ENCODE measurements at places on chromosomes 7 and 10. TPM values are rescaled to one million over a fixed set of nuclear protein-coding genes. Genes with fewer than 3 reads are reported as not detected.

DNA sequence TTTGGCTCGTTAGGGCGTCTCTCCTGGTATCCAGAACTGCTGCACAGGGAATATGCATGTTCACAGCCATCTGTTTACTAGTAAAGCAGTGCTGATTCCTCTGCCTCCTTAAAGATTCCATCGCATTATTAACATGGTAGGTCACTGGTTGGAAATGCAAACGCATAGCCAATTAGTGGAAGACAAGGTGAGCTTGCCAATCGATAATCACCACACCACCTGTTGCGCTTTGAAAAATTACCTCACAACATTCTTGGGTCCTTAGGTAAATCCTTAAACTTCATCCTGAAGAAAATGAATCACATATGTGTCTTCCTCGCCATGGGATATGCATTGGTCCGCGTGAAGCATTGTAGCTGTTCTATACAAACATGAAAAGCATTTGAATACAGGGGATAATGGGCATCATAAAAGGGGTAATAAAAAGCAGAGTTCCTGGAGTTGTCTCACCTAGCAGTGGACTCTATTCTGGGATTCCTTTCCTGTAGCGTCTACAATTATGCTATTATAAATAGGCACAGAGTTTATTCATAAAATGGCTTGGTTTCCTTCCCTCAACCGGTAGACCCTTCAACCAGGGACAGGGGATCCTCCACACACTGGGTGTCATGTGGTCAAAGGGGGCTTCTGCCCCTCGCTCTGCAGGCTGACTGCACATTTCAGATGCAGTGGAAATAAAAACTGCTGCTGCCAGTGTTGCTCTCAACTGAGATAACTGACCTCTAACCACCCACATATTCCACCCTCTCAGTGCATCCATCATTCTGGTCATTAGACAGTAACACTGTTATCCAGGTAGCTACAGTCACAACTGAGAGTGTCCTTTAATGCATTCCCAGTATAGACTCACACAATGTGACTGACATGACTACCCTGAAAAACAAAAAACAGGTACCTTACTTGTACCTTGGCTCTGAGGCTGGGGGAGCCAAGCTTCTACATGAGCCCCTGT, 389.2 kb upstream of the NFE2L3 start:
- DNase-seq: no peak

DNA sequence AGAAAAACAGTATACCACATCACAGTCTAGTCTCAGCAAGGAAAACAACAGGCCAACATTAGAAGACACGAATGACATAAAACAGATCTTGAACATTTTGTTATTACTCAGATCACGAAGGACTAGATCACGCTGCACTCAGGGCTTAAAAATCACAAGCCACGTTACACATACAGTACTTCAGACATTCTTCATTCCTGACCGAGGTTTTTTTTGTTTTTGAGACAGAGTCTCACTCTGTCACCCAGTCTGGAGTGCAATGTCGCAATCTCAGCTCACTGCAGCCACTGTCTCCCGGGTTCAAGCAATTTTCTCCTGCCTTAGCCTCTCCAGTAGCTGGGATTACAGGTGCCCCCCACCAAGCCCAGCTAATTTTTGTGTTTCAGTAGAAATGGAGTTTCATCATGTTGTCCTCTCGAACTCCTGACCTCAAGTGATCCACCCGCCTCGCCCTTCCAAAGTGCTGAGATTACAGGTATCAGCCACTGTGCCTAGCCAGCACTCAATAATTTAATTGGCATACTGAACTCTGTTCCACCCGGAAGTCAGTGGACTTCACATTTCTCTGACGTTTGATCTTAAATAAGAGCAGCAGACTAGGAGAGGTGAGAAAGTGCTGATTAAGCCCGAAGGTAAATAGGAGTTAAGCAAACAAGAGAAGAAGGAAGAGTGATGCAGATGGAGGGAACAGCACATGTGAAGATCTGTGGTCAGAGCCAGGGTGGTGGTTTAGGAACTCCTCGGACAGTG, 3.5 kb downstream of the AIMP2 start:
- no peak for DNase-seq

The CHAT gene
- total RNA-seq: not detected

- no peak for DNase-seq
Measured at GRCh38 chr10:63738410-63738809, 217.2 kb downstream of the REEP3 start.

DNA sequence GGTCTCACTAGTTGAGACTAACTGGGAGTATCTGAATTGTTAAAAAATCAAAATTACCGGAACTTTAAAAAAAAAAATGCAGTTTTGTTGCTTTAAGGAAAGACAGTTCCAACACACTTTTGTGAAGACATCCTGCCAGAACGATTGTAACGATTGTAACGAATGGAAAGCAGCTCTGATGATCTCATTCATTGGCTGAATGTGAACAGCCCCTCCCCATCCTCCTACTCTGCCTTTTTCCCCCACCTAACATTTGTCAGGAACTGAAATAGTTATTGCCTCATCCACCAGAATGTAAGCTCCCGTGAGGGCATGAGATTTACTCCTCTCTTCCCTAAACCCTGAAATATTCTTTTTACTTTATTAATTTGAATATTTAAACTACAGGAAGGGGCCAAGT, 23.1 kb upstream of the ZC3HAV1L start:
- DNase-seq: no peak

GRCh38 chr7:16484453-16485158, 19.1 kb upstream of the SOSTDC1 start:
- no peak for DNase-seq
